Sigmoid colon (tissue), 7 donors: ENCODE measurements at places on chromosomes 13 and 19. TPM values are rescaled to one million over a fixed set of nuclear protein-coding genes. Genes with fewer than 3 reads are reported as not detected.

- DNase-seq, result peak; percentile 94
These were observed 761 bp upstream of the PPP1R13L start for GRCh38 chr19:45405435-45406225.

KMT2B gene
- total RNA-seq, result 12.3 TPM

F7 gene
- not detected for total RNA-seq

ZNF134 gene
- 16.4 TPM for total RNA-seq

- no peak for DNase-seq
These were observed 14.9 kb downstream of the ONECUT3 start for GRCh38 chr19:1768248-1768647.

DNA sequence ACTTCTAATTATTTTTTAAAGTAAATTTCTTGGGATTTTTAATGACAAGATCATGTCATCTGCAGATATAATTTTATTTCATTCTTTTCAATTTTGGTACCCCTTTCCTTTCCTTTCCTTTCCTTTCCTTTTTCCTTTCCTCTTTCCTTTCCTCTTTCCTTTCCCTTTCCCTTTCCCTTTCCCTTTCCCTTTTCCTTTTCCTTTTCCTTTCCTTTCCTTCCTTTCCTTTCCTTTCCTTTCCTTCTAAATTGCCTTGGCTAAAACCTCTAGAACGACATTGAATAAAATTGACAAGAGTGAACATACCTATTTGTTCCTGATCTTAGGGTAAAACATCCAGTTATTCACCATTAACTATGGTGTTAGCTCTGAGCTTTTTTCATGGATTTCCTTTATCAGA, 334.1 kb downstream of the NDFIP2 start:
- DNase-seq, result no peak

DNA sequence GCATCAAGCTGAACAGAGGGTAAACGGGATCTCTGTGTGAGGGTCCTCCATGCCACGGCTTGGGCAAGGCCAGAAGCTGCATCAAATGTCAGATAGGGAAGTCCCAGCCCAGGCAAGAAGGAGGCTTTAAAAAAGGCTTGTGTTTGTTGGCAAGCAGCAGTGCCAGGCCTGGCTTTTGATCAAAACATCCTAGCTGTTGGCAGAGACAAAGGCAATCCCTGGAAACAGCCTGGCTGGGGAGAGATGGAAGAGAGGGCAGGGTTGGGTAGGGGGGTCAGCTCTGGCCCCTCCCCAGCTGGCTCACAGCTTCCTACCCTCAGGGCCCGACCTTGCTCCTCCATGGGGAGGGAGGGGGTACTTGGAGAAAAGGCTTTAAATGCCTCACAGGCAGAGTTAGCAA, 61.8 kb upstream of the KCTD15 start:
- DNase-seq, result no peak

SIGLEC8 gene
- not detected for total RNA-seq

DNA sequence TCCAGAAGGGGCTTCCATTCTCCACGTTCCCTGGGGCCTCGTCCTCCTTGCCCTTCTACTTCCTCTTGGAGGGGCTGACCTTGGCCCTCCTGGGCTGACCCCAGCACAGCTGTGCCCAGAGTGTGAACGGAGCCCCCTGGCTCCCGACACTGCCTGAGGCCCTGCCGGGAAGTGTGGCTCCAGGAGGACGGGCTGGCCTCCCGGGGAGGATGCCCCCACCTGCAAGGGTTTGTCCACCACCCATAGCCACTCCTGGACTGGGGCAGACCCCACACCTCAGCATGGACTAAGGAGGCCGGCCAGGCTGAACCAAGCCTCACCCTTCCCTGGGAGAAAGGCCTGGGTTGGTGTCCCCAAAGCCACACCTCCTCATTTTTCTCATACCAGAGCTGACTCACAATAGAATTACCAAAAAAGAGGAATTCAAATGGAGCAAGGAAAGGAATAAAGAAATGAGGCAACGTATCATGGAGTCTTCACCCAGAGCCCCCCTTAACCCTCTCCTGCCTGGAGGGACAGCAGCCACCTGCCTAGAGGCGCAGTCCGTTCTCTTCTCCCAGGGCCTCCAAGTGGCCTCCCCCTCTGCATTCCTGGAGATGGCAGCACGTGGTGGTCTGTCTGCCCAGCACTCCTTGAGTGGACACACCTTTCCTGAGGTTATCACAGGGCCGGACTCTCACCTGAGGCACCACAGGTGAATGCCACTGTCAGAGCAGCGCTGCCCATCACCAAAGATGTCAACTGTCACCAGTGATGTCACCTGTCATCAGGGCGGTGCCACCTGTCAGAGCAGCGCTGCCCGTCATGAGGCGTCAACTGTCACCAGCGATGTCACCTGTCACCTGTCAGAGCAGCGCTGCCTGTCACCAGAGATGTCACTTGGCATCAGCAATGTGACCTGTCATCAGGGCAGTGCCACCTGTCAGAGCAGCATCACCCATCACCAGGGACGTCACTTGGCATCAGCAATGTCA, 3.1 kb upstream of the C13orf46 start:
- DNase-seq, result peak; percentile 62

- no peak for DNase-seq
These were observed 133.2 kb downstream of the VWA8 start for GRCh38 chr13:41827507-41828213.

- no peak for DNase-seq
These were observed 470.0 kb downstream of the TSHZ3 start for GRCh38 chr19:30879225-30879624.

DNA sequence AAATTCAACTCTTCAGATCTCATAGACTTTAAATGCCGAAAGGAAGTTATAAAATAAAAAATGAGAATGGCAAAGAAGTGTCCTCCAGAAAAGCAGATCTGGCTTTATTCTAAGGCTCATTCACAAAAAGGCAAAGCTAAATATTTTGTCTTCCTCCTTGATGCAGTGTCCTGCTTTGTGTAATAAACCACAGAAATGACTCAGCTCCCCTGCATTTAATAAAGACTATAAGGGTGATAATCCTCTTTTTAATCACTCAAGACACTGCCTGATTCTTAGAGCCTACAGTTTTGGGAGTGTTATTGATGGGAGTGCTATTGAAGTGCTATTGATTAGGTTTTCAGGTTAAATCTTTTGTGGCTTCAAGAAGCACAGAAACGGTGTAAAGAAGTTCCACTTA, 482.0 kb downstream of the PCDH20 start:
- no peak for DNase-seq

GRCh38 chr13:107681600-107681999, 533.7 kb downstream of the LIG4 start:
- no peak for DNase-seq

- no peak for DNase-seq
These were observed 2.8 kb downstream of the DNAJC3 start for GRCh38 chr13:95679722-95680121.

- DNase-seq, result no peak
These were observed 83.0 kb downstream of the POLR1D start for GRCh38 chr13:27704681-27705080.

DNA sequence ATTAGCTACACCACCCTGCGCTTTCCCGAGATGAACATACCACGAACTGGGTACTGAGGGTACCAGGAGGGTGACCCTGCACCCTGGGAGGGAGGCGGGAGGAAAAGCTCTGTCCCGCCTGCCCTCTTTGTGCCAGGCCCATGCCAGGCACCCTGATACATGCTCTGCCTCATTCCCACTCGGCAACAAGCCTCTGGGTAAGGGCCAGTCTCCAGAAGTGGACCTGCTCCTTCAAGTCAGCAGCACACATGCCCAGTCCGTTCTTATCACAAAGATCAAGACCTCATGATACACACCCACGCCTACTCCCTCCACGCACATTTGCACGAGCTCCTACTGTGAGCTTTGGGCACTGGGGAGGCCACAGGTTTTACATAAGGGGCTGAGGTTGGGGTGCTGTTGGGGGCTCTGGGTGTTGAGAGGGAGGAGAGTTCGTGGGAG, 2.0 kb upstream of the FFAR1 start:
- DNase-seq, result peak; percentile 41

HSD17B14 gene
- total RNA-seq, result 19.6 TPM

KATNAL1 gene
- total RNA-seq, result 31.9 TPM

SYT5 gene
- 2.9 TPM for total RNA-seq
